ENCODE measurements at places on chromosomes 7 and 10. TPM values are rescaled to one million over a fixed set of nuclear protein-coding genes. Genes with fewer than 3 reads are reported as not detected.

EGR2 gene
- 0.76 TPM for total RNA-seq

CYP2C8 gene
- 1.1 TPM for total RNA-seq

CCDC7 gene
- 20.4 TPM for total RNA-seq

AKR1D1 gene
- 0.06 TPM for total RNA-seq

ORAI2 gene
- total RNA-seq = 29.8 TPM

PPP2R2D gene
- 56.1 TPM for total RNA-seq

CFTR gene
- total RNA-seq = 0.99 TPM

CYP3A4 gene
- total RNA-seq = not detected

DNAJC12 gene
- 4.1 TPM for total RNA-seq

VSTM4 gene
- 21.5 TPM for total RNA-seq

EMX2 gene
- 20.0 TPM for total RNA-seq
